ENCODE measurements at places on chromosomes 6 and 20.

DNA sequence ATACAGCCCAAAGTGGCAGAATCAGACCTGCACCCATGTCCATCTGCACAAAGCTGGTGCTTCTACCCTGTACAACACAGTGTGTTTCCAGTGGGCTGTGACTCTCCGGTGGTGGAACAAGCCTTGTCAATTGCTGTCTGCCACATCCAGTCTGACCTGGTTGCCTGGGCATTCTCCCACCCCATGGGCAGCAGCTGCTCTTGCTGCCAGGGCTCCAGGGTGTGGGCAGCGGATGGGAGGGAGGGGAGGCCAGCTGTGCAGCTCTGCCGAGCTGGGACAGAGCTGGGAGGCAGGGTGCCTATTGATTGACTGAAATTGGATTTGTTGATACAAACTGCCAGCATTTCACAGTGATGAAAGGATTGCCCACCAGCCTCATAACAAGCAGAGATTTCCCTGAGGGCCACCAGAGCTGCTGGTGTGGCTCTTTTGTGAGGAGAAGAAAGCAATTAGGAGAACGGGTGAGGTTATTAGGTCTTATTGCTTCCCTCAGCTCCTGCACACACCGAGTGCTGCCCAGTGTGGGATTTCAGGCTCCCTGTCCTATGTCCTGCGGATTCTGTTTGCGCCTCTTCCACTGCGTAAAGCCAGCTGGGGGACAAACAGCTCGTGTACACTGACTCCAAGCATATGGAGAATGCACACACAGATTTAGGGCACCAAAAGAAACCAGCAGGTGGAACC, 150.8 kb downstream of the NRN1 start:
- no peak for DNase-seq

GRCh38 chr6:146864300-146864699, 265.5 kb downstream of the ADGB start:
- DNase-seq: no peak

- DNase-seq: no peak
Measured at GRCh38 chr20:35319871-35320197, 27.6 kb upstream of the FAM83C start.

DNA sequence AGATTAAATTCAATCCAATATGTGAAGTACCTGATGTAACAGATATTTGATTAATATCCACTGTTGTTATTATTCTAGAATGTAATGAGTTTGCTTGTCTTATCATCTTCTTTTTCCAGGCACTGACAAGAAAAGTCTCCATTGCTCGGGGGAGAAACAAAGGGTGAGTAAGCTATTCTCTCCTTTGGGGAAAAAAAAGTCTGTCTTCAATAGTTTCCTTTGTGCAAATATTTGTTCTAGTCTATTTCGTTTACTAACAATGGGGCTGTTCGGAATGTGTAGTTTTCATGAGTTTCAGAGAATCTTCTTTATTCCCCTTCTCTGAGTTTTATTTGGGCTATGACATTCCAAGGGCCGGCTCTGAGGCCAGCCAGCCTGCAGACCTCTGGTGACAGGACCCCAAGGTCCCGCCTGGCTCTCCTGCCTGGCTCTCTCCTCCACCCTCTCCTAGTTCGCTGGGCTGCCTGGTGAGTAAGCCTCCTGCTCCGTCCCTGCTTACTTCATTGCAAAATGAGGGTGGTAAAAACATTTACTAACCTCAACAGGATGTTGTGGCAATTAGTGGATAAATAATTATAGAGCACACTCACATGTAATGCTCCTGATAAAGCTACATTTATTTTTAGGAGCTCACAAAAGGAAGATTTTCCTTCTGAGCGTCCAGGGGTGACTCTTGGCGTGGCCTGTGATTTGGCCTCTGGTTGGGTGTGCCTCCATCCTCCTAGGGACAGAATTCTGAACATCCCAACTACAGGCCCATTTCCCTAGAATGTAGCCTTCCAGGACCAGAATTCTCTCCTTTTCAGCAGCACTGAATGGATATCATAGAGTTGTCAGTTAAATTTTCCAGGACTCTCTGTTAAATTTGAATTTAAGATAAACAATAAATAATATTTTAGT, 43.1 kb upstream of the SNX9 start:
- DNase-seq: no peak

DNA sequence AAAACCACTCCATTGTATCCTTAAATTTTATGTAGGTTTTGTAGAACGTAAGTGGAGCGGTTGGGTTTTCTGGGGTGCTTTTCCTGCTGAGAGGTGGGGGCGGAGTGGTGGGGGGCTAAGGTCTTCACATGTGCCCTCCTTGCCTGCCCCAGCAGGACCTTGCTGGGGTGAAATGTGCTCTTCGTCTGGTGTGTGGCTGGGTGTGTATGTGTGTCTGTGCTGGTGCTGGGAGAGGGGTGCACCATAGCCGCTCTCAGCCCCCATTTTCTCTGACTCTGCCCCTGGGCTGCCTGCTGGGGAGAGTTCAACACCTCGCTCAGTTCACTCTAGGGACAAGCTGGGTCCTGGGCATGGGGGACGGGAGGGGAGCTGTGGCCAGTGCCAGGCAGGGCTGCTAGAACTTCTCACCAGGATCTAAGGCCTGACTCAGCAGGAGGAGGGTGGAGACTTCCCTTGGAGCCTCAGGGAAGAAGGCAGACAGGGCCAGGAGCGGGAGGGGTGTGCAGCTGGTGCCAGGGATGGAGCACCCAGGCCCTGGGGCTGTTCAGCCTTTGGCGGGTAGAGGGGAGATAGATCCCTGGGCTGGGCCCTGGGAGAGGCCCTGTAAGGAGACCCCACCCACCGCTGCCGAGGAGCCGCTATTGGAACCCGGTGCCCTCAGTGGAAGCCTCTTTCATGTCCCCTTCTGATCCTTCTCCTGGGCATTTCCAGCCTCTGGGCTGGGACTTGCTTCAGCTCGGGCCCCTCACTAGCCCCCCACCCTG, 4.8 kb downstream of the SOX18 start:
- DNase-seq: no peak
